BJ (cell line): ENCODE measurements at places on chromosomes 3 and 15.

- DNase-seq = no peak
Measured at GRCh38 chr3:156150434-156151066, 30.2 kb downstream of the KCNAB1 start.

DNA sequence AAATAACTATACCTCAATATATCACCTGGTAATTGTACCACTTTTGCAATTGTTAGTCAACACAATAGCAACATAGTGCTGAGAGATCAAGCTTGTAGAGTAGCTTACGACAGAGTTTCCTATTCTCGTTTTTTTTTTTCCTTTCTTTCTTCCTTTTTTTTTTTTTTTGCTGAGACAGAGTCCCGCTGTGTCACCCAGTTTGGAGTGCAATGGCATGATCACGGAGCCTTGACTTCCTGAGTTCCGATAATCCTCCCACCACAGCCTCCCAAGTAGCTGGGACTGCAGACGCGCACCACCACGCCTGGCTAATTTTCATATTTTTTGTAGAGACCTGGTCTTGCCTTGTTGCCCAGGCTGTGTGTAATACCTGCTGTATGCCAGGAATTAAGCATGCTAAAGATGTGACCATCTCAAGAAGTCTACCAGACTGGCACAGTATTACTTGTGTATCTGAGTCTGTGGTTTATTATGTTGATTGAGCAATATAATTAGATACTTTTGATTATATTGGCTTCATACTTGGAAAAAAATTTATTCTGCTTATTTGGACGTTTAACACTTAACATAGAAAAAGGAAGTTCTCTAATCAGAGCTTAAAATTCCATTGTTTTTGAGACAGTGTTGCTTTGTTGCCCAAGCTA is 3.0 kb downstream of the SELENOT start:
- no peak for DNase-seq

GRCh38 chr3:54849360-54849759 is 78.5 kb downstream of the LRTM1 start:
- DNase-seq = no peak

- no peak for DNase-seq
Measured at GRCh38 chr3:59456852-59457485, 407.1 kb upstream of the CFAP20DC start.

DNA sequence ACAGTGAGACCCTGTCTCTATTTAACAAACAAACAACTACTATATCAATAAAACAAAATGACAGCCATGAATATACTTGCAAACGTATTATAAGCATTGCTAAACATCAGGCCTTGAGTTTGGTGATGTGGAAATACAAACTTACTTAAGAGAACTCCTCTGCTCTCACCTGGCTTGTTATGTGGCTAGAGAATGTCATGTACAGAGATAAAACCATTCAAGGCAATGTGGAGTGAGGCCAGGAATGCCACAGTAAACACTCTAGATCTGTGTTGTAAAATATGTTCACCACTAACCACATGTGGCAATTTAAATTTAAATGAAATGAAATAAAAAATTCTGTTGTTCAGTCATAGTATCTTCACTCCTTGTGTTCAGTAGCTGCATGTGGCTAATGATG is 22.7 kb upstream of the RARB start:
- DNase-seq = no peak

DNA sequence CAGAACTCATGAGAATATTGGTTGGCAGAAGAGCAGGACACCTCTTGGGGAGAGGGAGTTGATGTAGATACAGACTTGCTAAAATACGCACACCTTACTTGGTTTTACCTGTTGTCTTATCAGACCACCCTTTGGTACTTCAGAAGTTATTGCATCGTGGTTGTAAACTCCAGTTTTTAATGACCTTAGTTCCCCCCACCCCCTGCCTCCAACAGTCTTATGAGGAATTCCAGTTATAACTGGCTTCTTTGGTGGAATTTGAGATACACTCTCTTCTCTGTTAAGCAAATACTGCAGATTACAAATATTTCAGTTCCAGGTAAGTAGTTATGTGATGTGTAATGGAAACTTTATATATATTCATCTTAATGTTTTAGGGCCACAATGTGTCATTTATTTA is 5.0 kb downstream of the SLC25A38 start:
- no peak for DNase-seq
